Thyroid gland (tissue), 4 donors: ENCODE measurements at places on chromosomes 5 and 9. TPM values are rescaled to one million over a fixed set of nuclear protein-coding genes. Genes with fewer than 3 reads are reported as not detected.

The OSMR gene
- 44.6 TPM for total RNA-seq

The SLC27A6 gene
- not detected for total RNA-seq

The OGN gene
- total RNA-seq: 20.8 TPM

The DIPK1B gene
- total RNA-seq: 23.6 TPM

The SMIM32 gene
- total RNA-seq: not detected

The SLC2A8 gene
- 25.4 TPM for total RNA-seq

The CD14 gene
- 18.5 TPM for total RNA-seq

The SCGB3A2 gene
- not detected for total RNA-seq

The SLC45A2 gene
- not detected for total RNA-seq

GRCh38 chr9:35994959-35995358 lies 37.0 kb upstream of the OR2S2 start:
- DNase-seq: no peak

DNA sequence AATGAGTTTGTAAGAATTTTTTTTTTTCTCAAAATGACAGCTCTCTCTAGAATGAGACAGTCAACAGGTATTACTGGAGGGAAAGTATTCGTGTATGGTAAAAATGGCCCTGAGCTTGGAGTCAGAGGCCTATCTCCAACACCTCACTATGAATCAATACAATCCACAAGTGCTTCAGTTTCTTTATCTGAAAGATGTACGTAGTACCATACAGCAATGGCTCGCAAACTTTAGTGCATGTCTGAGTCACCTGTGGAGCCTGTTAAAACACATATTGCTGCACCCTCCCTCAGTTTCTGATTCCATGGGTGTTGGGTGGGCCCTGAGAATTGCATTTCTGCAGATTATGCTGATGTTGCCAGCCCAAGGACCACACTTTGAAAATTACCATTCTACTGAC lies 44.6 kb downstream of the DMRT2 start:
- no peak for DNase-seq

DNA sequence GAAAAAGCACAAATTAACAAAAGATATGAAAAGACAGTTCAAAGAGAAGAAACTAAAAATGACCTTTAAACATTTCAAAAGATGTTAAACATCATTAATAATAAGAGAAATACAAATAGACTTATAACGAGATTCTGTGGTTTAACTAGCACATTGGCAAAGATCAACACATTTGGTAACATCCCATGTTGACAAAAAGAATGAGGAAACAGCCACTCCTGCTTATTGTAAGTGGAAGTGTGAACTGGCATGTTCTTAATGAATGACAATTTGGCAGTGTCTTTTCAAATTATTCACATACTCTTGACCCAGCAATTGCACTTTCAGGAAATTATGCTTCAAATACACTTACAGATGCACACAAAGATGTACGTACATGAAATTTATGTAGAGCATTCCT lies 176.3 kb downstream of the TLE1 start:
- DNase-seq: no peak

- peak; percentile 45 for DNase-seq
These were observed 260.2 kb upstream of the ANKRD55 start for GRCh38 chr5:56493308-56493707.

GRCh38 chr5:135498637-135498995 lies 37.1 kb downstream of the NEUROG1 start:
- DNase-seq: no peak

DNA sequence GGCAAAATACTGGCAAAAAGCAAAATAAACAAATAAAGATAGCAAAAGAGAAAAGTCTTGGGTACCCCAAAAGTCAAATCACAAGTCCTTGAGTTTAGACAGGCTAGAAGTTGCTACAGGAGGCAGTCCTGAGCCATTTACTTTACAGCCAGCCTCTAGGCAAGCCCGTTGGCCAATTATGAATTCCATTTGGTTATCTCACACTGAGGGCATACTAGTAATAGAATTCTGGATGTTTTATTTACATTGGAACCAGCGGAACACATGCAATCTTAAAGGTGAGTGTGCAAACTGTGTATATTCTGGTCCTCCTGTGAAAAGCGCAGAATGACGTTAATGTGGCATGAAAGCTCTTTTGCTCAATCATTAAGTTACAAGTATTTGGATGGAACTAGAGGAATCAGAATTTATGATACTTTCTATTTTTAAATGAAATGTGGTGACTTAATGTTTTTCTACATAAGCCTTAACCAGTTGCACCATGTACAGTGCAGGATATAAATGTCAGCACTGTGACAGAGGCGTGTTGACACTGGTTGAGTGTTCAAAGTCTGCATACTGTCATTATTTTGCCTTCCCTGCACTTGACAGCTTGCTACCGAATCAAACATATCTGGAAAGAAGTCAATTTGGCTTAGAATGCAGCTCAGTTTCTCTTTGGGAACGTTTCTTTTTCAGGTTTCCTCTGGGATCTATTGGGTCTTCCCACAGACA lies 7.9 kb downstream of the GDNF start:
- DNase-seq: no peak

- DNase-seq: no peak
These were observed 223.7 kb upstream of the NFIL3 start for GRCh38 chr9:91647371-91647770.

DNA sequence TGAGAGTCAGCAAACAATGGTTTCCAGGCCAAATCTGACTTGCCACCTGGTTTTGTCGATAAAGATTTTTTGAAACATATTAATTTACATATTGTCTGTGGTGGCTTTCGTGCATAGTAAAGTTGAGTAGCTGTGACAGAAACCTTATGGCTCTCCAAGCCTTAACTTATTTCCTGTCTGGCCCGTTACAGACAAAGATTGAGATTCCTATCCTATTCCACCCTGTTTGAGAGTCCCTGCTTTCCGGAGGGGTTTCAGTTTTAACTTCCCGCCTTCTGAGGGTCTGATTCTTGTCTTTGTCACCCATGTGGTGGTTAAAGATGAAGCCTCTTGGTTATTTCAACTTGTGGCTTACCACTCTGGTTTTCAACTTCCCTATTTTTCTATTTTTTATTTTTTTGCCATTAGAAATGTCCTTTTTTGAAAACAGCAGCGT lies 11.4 kb downstream of the OTULIN start:
- no peak for DNase-seq

- DNase-seq: peak; percentile 66
These were observed 34.6 kb downstream of the OXCT1 start for GRCh38 chr5:41835645-41836044.

- no peak for DNase-seq
These were observed 48.7 kb downstream of the PCSK1 start for GRCh38 chr5:96384353-96384752.

- no peak for DNase-seq
These were observed 389.0 kb downstream of the RASEF start for GRCh38 chr9:82673919-82674318.

DNA sequence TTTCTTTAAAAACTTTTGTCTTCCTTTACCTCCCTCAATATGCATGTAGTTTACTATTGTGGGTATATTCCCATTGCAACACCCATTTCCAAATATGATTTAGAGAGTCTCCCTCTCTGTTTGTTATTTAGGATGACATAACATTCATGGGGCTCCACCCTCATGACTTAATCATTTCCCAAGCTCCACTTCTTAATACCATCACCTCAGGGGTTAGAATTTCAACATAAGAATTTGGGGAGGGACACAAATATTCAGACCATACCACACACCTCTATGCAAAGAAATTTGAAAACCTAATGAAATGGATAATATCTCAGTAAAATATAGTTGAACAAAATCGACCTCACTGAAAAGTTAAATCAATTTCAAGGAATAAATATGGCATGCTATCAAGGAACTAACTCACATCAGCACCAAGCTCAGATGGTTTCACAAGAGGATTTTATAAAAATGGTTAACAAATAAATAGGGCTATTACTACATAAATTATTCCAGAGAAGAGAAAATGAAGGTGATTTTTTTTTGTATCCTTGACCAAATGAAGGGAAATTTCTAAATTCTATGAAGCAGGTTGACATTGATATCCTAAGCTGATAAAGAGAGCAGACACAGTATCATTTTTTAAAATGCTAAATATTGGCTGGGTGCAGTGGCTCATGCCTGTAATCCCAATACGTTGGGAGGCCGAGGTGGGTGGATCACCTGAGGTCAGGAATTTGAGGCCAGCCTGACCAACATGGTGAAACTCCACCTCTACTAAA lies 20.2 kb upstream of the UBTD2 start:
- no peak for DNase-seq

GRCh38 chr5:19555876-19556275 lies 432.1 kb downstream of the CDH18 start:
- no peak for DNase-seq

DNA sequence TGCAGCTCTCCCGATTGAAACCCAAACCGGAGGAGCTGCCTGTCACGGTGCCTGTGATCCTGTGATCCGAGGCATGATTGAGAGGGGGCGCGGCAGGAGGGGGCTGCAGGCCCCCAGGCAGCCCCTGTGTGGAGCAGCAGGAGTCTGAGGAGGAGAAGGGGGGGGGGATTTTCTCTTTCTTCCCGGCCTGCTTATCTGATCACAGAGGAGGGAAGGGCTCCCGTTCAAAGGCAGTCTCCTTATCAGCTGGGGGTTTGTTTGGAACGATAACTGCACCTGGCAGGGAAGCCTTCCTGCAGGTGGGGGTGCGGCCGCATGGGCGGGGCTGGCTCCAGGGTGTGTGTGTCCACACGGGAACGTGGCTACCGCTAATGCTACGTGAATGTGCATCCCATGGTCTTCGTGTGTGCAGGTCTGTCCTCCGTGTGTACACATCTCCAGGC lies 38.4 kb downstream of the LMX1B start:
- DNase-seq: no peak

DNA sequence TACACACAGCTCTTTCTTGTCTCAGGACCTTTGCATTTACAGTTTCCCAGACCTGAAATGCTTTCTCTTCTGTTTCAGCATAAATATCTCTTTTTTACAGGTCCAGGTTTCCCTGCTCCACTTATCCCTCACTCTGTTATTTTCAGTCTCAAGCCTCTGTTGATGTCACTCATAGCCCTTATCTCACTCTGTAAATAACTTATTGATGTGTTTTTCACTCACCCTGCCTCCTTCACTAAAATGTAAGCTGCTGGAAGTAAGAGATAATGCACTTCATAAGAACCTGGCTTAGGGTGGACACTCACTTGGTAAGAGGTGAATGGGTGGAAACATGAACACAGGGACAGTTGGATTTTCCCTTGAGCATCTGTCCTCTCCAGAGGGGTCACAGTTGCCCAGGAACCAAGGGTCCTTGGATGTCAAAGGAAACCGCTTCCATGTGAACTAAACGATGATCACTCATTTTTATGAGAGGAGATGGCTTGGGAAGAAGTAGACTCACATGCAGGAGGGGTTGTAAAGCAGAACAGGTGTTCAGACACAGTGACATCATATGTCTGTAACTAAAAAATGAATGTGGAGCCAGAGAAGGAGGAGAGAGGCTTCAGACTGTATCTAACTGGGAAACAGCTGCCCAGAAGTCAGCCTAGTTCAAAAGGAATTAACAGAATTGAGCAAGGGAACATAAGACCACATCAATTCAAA lies 5.5 kb upstream of the HTR4 start:
- no peak for DNase-seq

DNA sequence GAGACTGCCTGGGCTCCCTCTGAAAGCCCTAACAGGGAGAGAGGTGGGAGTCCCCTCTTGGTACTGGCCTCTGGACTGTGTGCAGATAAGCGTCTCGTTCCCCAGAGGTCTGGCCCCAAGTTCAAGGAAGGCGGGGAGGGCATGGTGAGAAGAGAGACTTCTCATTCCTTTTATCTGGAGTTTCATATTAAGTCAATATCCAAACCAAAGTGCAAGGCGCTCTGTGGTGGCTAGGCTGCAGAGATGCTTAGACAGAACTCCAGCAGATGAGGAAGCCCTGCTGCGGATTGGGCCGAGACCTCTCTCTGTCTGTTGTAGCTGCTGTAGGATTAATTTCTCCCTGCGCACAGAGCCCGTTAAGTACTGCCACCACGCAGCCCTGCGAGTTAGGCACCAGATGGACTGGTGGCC lies 16.0 kb downstream of the MVB12B start:
- DNase-seq: no peak

- DNase-seq: no peak
These were observed 931.0 kb upstream of the DMAC1 start for GRCh38 chr9:8730618-8731017.

GRCh38 chr9:93436655-93437407 lies 14.7 kb upstream of the FAM120A start:
- no peak for DNase-seq

DNA sequence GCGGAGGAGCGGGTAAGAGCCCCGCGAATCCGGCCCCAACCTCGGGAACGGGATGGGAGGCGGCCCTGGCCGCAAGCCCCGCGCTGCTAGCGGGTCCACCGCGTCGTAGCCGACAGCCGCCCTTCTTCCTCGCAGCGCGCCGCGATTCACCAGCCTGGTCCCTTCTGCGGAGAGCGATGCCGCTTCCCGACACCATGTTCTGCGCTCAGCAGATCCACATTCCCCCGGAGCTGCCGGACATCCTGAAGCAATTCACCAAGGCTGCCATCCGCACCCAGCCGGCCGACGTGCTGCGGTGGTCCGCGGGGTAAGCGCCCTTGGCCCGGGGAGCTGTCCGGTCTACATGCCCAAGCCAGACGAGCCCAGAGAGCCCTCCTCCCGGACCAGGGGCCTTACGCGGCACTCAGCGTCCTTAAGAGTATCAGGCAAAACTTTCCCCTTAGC lies 335 bp downstream of the ROPN1L start:
- DNase-seq: no peak

DNA sequence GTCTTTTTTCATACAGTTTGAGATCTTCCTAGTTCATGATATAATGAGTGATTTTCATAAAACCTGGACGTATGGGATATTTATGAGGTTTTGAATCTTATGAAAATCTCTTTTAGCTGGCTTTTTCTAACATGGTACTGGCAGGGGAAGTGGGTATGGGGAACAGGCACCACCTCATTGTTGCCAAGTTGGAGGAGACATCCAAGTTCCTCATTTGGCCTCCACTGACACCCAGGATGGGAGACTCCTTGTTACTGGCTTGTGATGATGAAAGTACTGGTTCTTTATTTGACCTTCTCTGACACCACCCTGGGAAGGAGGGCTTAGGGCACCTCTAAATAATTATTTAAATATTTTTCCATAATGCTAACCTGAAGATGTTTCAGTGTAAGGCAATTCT lies 4.0 kb upstream of the TNPO1 start:
- DNase-seq: no peak

DNA sequence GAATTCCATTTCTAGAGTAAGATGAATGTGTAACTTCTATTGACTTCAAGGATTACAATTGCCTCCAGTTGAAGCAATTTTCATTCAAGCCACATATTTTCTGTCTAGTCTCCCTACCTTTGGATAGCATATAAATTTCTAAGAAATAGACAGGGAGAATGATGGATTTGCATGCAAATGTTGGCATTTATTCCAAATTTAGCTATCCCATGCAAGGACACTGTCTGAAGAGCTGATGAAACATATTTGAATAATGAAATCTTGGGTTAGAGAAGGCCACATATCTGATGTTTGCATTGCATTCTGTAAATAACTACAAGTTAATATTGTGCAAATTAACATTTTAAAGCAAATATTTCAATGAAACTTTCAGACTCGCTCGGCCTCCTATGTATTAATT lies 36.0 kb upstream of the NAA35 start:
- no peak for DNase-seq
